ENCODE measurements at places on chromosomes 6 and 20. TPM values are rescaled to one million over a fixed set of nuclear protein-coding genes. Genes with fewer than 3 reads are reported as not detected.
A peak's percentile ranks its signal among the peaks of the same experiment; 100 is the strongest.

Gene NKX2-2
- polyA plus RNA-seq: not detected

Gene FRMD1
- not detected for polyA plus RNA-seq

DNA sequence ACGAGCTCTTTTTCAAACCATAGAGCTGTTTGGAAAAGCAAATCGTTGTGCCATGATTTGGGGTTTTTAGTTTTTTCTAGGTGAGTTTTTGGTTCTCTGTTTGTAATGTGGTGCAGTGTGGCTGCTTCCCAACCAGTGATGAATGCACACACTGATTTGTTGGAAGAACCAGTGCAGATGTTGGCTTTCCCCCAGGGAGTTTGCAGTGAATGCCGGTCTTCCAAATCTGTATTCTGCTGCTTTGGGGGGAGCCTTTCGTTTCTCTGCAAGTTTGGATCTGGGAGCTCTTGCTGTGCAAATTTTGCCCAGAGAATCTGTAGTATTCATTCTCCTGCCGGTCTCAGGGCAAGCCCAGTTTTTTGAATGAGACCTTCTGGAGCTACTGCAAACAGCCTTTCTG lies 14.5 kb downstream of the HECA start:
- DNase-seq: no peak

Gene NKX2-4
- not detected for polyA plus RNA-seq

DNA sequence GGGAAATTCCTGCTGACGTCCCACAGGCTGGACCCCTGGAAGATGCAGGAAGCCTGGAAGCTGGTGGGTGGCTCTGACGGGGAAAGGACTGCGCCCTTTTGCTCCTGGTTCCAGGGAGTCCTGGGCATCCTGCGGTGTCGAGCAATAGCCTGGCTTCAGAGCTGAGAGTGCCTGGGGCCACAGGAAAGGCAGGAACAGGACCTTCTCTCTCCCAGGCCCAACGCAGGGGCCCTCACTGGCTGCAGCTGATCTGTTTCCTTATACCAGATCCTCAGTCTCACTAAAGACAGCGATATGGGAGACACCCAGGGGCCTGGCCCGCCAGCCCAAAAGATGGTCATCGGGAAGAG lies 1.4 kb downstream of the B3GALT4 start:
- no peak for DNase-seq

- peak; percentile 49 for DNase-seq
Measured at GRCh38 chr6:38572186-38572813, 67.4 kb downstream of the BTBD9 start.

GRCh38 chr6:51514748-51515402 lies 572.5 kb downstream of the PKHD1 start:
- DNase-seq: no peak

- no peak for DNase-seq
Measured at GRCh38 chr6:83198486-83199172, 5.5 kb downstream of the RWDD2A start.

DNA sequence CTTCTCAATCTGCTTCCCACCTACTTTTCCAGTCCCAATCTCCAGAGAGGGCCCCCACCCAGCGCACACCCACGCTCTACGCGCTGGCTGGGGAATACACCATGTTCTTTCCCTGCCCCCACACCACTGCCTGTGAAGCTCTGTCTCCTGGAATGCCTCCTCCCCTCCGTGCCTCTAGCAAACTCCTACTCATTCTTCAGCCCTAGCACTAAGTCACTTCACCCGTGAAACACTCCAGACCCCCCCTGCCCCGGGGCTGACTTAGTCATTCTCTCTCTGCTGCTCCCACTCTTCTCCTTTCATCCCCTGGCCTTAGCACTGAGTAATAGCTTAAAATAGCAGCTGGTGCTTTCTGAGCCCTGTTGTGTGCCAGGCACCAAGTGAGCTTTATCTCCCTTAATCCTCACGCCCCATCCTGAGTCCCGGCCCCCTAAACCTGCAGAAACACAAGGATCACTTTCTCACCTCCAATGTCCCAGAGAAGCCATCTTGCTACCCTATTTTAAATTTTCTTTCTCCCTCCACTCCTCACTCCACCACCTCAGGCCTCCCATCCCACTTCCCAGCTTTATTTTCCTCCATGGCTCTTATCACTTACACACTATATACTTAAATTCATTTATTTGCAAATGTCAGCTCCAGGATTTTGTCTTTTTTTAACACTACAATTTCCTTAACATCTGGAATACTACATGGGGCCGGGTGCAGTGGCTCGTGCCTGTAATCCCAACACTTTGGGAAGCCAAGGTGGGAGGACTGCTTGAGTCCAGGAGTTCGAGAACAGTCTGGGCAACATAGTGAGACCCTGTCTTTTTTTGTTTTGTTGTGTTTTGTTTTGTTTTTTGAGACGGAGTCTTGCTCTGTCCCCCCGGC lies 6.3 kb upstream of the PARD6B start:
- DNase-seq: no peak

DNA sequence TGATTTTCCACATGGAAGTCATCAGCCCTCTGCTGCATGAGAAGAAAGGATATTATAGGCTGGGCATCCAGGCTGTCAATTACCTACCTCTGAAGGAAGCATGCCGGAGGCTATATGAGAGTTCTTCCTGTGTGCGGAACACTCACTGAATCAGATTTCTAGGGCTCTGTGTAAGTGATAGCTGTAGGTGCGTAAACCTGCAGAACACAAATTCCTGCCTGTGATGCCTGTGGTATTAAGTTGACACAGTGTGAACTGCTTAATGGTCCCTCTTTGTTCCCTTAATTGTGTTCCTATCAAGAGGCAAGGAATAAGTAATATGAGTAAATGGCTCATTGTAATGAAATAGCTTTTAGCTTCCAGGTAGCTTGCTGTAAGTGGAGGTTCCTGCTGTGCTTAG lies 103.3 kb downstream of the ANKS1A start:
- DNase-seq: no peak

- DNase-seq: no peak
Measured at GRCh38 chr6:131744432-131745287, 33.8 kb upstream of the CTAGE9 start.

Gene TDRD6
- not detected for polyA plus RNA-seq

DNA sequence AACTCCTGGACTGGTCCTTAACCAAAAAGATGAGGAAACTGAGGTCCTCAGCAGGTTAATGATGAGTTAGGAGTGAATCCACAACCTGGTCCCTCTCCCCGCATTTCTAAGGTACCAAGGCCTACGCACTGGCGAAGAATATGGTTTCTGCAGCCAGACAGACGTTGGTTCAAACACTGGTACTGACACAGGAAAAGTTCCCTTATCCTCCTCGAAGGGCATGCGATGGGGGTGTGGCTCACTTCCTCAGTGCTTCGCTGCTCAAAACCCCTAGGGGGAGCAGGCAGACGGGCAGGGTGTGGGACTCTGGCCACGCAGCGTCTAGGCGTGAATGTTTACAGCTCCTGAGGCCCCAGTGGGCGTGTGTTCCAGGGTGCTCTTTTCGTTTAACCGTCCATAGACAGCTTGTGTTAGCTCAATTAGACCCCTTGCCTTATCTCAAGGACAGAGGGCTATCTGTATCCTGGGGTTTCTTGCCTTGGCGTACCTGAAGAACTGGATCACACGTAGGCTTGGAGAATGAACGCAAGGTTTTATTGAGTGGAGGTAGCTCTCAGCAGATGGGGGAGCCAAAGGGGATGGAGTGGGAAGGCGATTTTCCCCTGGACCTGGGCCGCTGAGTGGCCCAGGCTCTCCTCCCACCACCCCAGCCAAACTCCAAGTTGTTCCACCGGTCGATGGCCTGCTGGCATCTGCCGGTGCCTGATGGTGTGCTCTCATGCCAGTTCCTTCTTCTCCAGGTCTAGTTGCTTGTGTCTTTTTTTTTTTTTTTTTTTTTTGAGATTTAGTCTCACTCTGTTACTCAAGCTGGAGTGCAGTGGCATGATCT lies 31.8 kb upstream of the PTPN1 start:
- peak; percentile 72 for DNase-seq

- no peak for DNase-seq
Measured at GRCh38 chr6:11492464-11493290, 44.9 kb upstream of the TMEM170B start.

- no peak for DNase-seq
Measured at GRCh38 chr6:76861403-76861802, 601.9 kb downstream of the HTR1B start.

Gene COL20A1
- not detected for polyA plus RNA-seq

DNA sequence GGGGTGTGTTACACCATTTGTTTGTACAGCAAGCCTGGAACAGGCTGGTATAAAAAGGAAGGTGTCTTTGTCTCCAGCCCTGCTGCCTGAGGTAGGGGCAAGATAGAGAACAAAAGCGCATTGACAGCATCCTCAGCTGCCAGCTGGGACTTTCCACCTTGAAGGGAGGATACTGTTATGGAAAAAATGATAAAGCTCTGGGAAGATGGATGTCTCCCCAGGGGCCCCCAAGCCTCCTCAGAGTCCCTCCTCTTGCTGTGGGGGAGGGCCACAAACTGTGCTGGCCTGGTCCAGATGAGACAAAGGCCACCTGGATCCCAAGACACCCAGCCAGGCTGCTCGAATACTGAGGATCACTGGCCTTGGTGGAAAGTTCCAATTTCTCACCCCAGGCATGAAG lies 13.0 kb downstream of the REM1 start:
- no peak for DNase-seq

Gene FAM209B
- 0.56 TPM for polyA plus RNA-seq

GRCh38 chr6:44614396-44614795 lies 226.9 kb downstream of the CDC5L start:
- no peak for DNase-seq

Gene COL10A1
- not detected for polyA plus RNA-seq

- DNase-seq: no peak
Measured at GRCh38 chr6:164690241-164690640, 619.2 kb downstream of the C6orf118 start.

Gene TMEM14B
- polyA plus RNA-seq: 183 TPM

- DNase-seq: no peak
Measured at GRCh38 chr6:143332153-143332845, 118.2 kb downstream of the ADAT2 start.

Gene RBPJL
- polyA plus RNA-seq: not detected

Gene CST7
- polyA plus RNA-seq: 2,521 TPM

DNA sequence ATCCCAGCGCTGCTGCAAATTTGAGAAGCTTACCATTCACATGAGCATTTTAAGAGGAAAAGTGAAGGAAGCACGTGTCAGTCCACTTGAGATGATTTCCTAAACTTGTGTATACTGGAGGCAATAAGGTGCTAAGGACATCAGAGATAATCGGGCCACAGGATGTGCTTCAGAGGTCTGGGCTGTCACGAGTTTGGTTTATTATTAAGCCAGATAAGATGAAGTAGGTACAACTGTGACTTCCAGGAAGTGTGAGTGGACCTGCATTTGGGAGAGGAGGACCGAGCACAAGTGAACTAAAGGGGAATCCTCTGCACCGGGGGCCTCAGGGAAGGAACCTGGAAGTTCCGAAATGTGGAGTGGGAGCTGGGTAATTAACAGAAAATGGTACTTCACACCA lies 1.4 kb downstream of the SAMD5 start:
- no peak for DNase-seq

- DNase-seq: no peak
Measured at GRCh38 chr6:36098253-36098919, 31.9 kb upstream of the MAPK13 start.

DNA sequence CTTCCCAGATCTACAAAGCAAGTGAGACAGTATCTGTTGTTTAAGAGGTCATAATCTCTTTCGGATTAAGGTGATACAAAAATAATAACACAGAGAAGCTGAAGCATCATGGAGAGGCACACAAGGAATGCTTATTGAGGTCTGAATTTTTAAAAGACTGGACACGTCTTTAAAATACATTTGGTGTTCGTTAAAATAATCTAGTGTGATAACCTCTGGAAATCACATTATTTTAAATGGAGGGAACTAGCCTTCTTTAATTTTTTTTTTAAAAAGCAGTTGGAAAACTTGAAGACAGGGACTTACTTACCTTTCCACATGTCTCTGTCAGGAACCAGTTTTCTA lies 1.9 kb upstream of the LRRC1 start:
- no peak for DNase-seq
